ENCODE measurements at places on chromosomes 2 and 18.

DNA sequence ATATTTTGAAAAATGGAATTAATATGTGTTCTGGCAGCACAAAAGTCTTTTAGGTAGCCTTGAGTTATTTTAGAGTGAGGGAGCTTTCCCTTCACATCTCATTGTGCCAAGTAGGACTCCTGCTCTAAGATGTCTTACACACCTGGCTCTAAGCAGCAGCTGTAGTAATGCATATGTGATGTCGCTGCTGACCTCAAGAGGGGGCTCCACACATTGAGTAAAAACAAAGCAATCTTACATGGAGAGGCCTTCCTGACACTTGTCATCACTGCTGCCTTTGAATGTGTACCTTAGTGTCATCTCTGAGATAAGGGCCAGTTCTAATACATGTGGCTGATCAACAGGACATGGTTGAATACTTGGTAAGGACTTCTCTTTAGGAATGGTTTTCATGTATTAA is 75.8 kb downstream of the ACTR3 start:
- no peak for DNase-seq

- no peak for DNase-seq
Measured at GRCh38 chr2:64840426-64840881, 148.7 kb upstream of the SLC1A4 start.

DNA sequence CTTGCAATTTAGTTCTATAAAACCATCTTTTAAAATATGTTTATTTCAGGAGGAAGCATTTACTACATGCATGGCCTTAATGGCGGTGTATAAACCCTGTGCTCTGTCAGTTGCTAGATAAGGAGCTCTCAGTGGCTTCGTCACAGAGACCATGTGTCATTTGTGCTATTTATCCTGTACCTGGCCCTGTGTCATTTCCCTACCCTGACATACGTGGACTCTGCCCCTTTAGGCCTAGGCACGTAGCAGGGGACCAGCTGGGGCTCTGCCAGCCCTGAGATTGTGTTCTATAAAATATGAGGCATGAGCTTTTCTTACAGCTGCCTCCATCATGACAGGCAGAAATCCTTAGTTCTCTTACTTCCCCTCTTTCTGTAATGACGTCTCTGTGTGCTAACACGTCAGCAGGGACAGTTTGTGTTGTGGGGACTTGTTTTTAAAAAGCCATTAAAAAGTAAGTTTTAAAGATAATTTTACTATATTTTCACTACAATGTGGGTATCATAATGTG is 88.0 kb downstream of the ITGB1BP1 start:
- DNase-seq = no peak

DNA sequence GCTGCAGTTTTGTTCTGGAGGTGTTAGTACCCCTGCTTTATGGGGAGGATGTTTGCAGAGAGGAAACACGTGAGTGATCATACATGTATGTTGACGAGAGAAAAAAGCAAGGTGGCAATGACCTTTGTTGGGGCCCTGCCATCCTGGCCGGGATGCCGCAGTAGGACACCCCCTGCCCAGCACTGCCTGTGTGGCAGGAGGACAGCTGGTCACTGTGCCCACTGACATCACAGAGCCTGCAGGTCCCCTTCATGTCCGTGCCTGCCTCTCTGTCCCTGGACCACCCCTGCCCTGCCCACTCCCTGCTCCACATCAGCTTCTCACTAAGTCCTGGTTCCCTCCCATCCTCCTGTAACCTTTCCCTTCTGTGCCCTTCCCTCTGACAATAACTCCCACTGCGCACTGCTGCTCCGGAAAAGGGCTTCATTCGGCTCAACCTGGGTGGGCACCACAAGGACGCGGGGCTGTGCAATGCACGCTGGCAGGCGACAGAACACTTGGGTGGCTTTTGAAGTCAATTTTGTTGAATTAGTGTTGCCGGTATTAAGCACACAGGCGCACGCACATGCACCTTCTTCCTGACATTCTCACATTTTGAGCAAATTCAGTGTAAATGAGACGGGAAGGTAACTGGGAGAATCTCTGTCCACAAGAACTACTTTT is 51.5 kb upstream of the TWIST2 start:
- no peak for DNase-seq

- DNase-seq = peak; percentile 41
Measured at GRCh38 chr18:3478262-3478978, 28.4 kb downstream of the TGIF1 start.

GRCh38 chr18:54033052-54033451 is 191.4 kb downstream of the MBD2 start:
- DNase-seq = no peak

GRCh38 chr2:113791697-113792590 is 35.5 kb upstream of the SLC35F5 start:
- DNase-seq = peak; percentile 17

DNA sequence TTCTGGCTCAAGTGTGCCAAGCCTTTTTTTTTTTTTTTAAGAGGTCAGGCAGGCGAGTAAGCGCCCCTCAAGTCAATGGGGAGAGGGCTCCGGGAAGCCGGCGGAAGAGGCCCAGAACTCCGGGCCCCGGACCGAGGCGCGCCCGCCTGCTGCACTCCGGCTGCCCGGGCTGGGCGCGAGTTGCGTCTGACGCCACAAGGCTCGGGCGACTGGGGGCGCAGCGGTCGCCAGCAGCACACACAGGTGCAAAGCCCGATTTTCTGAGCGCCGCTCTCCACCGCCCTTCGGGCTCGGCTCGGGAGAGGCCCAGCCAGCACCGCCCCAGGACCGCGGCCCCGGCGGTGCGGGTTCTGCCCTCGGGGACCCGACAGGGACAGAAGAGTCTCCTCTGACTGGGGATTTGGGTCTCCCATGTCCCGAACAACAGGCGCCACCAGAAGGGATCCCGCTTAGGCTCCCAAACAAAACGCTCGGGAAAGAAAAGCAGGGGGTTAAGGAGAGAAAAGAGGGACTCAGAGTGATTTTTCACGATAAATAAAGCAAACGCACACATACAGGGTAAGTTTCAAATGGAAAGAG is 787 bp downstream of the ERBB4 start:
- DNase-seq = peak; percentile 32

DNA sequence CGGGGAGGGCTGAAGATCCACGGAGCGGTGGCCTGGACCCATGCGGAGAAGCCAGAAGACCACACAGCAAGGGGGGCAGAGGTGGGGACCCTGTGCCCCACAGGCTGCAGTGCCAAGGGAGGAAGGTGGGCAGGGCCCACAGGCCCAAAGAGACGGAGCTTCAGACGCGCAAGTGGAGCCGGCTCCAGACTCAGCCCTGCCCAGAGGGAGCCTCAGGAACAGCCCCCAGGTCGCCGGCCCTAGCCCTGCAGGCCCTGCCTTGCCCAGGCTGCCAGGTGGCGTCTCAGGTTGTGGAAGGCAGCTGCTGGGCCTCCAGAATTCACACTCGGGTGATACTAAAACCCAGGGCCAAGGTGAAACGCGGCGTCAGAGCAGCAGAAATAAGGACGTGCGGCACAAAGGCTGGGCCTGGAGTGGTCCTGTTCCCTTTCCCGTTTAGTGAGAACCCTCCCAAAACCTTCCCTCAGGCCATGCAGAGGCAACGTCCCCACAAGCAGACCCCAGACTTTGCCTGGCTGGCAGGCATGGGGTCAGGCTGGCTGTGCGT is 36.8 kb downstream of the SLC66A2 start:
- no peak for DNase-seq

GRCh38 chr2:230939066-230939591 is 14.1 kb upstream of the GPR55 start:
- DNase-seq = peak; percentile 6

GRCh38 chr2:236240228-236240990 is 23.8 kb downstream of the ASB18 start:
- peak; percentile 84 for DNase-seq

GRCh38 chr18:12281861-12282260 is 26.2 kb upstream of the TUBB6 start:
- no peak for DNase-seq

DNA sequence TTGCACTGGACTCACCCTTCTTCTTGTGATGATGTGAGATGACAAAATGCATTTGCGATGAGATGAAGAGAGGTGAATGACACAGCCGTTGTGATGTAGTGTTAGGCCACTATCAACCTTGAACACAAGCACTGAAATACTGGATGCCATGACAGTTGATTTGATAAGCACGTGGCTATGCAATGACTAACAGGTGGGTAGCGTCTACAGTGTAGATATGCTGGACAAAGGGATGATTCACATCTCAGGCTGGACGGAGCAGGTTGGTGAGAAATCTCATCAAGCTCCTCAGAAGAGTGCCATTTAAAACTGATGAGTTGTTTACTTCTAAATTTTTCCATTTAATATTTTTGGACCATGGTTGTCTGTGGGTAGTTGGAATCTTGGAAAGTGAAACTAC is 375.8 kb upstream of the LYPD1 start:
- no peak for DNase-seq

GRCh38 chr2:218400167-218400929 is 680 bp downstream of the CTDSP1 start:
- DNase-seq = no peak

DNA sequence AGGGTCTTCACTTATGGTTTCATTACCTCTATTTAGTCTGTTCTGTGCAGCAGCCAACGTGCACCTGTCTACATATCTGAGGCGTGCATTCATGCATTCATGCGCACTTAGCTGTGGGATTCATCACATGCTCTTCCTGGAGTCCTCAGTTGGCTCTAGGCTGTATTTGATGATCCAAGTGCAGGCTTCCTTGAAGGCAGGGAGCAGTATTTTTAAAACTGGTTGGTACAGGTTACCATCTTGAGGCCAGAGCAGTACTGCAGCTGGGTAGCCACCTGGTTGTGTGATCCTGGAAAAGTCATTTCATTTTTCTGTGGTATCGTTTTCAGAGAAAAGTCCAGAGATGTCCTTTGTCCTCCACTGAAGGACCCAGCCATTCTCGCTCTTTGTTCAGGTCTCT is 109.8 kb downstream of the EN1 start:
- DNase-seq = no peak

GRCh38 chr2:52558265-52558664 is 1209.3 kb upstream of the CHAC2 start:
- no peak for DNase-seq

DNA sequence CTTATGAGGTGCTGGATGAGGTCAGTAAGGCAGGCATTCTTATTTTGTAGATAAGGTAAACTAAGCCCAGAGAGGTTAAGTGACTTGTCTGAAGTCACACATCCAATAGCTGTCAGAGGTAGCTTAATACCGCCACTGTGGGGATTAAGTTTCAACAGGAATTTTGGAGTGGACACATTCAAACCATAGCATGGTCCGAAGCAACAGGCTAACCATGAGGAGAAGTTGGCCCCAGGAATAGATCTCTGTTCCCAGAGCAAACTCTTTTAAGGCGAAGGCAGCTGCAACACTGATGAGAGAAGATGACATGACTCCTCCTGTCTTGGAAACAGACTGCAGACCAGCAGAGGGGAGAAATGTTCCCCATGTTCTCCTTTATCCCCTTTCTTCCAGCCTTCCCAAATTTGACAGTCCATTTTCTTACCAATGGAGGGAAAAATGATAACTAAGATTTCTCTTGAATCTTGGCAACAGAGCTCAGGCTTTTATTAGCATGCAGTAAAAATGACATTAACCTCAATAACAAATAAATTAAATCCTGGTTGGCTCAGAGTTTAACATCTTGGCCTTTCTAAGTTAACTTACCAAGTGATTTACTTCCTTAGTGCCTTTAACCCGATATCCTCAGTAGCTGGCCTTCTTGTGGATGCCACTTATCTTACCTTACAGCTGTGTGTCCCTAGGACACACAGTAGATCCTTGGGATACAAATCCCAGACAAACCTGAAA is 67.9 kb upstream of the STPG4 start:
- no peak for DNase-seq

DNA sequence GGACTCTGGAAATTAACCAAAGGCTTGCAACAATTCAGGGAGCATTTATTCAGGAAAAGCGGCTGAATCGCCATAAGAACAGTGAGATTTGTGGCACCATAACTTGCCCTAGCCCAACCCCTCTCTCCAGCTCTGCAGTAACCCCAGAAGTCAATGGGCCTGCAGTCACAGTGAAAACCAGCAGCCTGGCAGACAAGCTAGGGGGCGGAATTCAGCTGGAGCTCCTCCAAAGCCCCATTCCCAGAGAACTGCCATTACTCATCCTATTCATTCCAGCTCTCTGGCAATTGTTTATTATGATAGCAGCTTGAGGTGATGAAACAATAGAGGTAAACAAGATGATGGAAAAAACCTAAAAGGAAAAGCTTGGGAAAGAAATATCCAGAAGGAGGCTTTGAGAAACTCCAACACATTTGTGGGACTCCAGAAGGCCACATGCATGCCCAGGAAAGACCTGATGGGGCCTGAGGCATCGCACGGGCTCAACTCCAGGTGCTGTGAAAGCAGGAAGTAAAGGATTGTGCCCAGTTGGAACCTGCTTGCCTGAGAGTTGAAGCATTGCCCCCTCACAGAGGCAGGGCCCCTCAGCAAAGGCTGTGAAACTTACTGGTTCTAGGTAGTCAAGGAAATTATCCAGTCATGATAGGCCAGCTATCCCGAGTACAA is 126.7 kb downstream of the TWIST2 start:
- DNase-seq = peak; percentile 88

DNA sequence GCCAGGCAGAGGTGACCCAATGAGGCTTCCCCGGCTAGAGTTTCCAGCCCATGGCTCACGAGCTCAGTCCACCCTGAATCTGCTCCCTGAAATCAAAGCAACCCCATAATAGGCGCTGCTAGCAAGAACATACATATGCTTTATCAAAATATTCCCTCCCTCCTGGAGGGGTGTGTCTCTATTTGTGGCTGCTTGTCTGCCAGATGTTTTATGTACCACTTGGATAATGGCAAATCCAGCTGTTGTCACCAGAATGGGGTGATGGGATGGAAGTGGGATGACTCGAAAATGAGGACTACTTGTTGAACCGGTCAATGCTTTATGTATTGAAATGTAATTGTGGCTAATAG is 152.0 kb downstream of the GALNT14 start:
- DNase-seq = no peak

- no peak for DNase-seq
Measured at GRCh38 chr18:57437402-57437765, 2.2 kb downstream of the ONECUT2 start.

DNA sequence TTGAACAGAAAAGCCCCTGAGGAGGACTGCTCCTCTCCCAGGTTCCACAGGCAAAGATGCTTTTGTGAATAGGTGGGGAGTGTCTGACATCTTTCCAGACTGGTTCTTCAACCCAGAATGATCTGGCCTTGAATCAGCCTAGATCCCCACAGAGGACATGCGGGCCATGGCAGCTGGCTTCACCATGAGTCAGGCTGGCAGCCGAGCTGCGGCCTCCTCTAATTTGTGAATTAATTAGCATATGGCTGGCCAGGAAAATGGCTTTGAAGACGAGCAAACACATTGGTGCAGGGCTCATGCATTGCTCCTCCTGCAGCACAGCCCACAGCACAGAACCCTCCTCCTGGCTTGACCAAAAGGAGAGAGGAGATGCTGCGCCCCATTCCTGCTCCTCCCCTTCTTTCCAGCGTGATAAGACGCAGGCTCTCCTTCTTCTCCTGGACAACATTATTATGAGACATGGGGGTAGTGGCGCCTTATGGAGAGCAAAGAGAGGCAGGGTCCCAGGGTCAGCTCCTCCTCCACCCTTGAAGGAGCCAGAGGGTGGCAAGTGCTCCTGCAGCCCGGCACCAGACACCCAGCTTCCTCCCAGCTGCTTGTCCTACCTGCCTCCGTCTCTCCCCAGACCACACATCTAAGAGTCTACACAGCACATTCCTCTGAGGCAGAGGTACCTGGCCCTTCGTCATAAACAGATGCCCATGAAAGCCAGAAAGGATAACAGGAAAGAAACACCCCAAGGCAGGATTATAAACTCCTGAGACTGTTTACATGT is 66.7 kb downstream of the EDAR start:
- DNase-seq = peak; percentile 70
